ENCODE measurements at places on chromosomes 5 and 9. TPM values are rescaled to one million over a fixed set of nuclear protein-coding genes. Genes with fewer than 3 reads are reported as not detected.

POLR1E gene
- polyA plus RNA-seq: 21.5 TPM

DNA sequence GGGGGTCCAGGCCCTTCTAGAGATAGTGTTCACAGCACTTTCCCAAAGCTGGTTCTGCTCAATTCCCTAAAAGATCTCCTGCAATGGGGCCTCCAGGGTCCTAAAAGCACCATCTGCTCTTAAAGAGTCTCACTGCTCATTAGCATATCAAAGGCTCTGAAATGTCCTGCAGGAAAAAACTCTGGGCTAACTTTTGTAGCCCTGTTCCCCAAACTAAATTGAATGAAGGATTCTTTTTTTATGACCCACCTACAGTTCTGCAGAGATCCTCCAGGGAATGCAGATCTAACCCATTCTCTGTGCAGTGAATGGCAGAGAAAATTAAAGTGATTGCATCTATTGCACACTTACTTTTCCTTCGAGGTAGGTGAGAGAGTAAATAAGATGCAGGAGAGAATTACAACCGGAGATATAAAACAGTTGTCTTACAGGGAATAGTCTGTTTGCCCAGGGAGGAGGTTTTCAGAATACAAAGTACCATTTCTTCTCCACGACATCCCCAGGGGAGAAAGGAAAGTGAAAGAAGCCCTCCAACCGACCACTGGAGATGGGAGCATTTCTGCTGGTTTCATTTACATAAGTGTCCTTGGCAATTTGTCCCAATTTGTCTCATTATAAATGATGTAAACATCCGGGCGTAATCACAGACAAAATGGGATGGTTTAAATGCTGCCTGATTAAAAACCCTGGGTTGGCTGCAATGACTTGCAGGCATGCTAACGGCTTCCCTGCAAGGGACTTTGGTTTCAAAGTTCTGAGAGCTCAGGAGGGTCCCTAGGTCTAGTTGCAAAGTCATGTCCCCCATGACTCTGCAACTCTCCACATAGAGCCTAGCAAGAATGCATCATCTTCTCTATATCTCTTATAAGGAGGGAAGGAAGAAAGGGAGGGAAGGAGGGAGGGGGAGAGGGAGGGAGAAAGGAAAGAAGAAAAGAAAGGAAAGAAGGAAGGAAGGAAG lies 114.0 kb downstream of the KCNIP1 start:
- peak; percentile 40 for DNase-seq
- no peaks in the 10 kb centered on the region for H3K36me3 ChIP-seq
- H3K4me1 ChIP-seq: no peaks in the 10 kb centered on the region

LECT2 gene
- not detected for polyA plus RNA-seq

GRCh38 chr5:135189024-135189423 lies 155.0 kb upstream of the PITX1 start:
- no peak overlapping the region for H3K4me3 ChIP-seq
- H3K27ac ChIP-seq: peak overlapping the region; percentile 87
- DNase-seq: no peak
- no peaks in the 10 kb centered on the region for H3K36me3 ChIP-seq
- H3K27me3 ChIP-seq: peaks cover 4% of the 10 kb centered on the region
- peaks cover 20% of the 10 kb centered on the region for H3K4me1 ChIP-seq

IFNA21 gene
- polyA plus RNA-seq: not detected

SAXO1 gene
- not detected for polyA plus RNA-seq

GRCh38 chr9:75935591-75935990 lies 45.1 kb downstream of the PCSK5 start:
- no peak overlapping the region for H3K4me3 ChIP-seq
- no peak for DNase-seq
- H3K36me3 ChIP-seq: no peaks in the 10 kb centered on the region
- no peak overlapping the region for H3K27ac ChIP-seq

- H3K4me1 ChIP-seq: no peaks in the 10 kb centered on the region
- no peak overlapping the region for H3K4me3 ChIP-seq
- no peak for DNase-seq
- H3K27ac ChIP-seq: no peak overlapping the region
- H3K27me3 ChIP-seq: no peaks in the 10 kb centered on the region
Measured at GRCh38 chr9:33431420-33431819, 16.0 kb downstream of the AQP3 start.

UBE2QL1 gene
- polyA plus RNA-seq: 0.95 TPM

BTNL3 gene
- polyA plus RNA-seq: 0.33 TPM

DNA sequence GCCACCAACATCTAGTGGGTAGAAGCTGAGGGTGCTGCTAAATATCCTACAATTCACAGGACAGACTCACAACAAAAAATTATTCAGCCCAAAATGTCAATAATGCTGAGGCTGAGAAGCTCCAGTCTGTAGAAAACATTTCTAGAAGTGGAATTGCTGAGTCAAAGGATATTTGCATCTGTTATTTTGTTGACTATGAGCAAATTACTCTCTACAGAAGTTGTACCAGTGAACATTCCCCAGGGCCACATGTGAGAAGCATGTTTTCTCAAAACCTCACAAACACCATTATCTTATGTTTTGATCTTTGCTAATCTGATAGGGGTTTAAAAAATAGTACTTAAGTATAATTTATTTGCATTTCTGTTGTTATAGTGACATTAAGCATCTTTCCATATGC lies 15.4 kb downstream of the ITK start:
- no peaks in the 10 kb centered on the region for H3K4me1 ChIP-seq
- DNase-seq: no peak
- H3K27me3 ChIP-seq: no peaks in the 10 kb centered on the region
- H3K36me3 ChIP-seq: no peaks in the 10 kb centered on the region
- no peak overlapping the region for H3K27ac ChIP-seq
- H3K4me3 ChIP-seq: no peak overlapping the region

DNA sequence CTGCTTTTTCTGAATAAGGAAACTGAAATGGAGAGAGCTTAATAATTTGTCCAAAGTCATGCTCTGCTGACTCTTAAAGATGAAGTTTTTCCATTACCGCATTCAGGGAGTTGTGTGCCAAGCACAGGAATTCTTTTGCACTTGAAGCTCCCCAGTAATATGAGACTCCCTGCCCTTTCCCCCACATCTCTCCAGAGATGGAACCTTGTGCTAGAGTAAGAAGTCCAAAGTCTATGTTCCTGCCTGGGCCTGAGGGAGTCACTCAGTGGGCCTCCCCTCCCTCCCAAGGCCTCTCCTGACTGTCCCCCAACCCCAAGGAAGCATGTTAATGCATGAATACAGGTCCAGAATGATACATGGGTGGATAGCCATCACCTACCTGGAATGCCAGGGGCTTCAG lies 173.3 kb upstream of the SEMA6A start:
- no peak for DNase-seq
- H3K27me3 ChIP-seq: no peaks in the 10 kb centered on the region
- no peaks in the 10 kb centered on the region for H3K4me1 ChIP-seq
- no peak overlapping the region for H3K4me3 ChIP-seq
